ENCODE measurements at places on chromosomes 7 and 10.

DNA sequence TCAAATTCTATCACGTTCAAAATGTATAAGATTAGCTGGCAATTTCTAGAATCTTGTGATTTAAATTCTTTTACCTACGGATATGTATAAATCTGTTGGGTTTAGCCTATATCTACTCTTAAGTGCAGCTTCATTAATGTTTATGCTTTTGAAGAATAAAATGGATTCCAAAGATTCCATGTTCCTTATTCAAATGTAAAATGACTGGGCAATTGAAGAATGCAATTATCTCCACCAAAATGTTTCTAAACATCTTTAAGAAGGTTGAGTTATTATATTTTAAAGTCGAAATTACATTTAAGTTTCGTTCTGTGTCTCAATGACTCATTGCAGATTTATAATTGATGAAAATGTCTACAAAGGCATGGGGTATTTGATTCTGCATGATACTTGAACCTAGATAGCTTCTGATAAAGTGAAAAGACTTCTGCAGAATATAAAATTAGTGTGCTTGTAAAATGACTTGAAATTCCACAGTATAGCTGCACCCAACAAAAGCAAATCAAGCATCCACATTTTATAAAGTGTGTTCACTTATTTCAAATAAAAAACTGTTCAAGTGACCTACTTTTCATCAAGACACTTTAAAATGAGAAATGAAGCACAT, 697.0 kb upstream of the PCDH15 start:
- DNase-seq = no peak

- no peak for DNase-seq
These were observed 1.3 kb upstream of the TAS2R38 start for GRCh38 chr7:141974831-141975230.

DNA sequence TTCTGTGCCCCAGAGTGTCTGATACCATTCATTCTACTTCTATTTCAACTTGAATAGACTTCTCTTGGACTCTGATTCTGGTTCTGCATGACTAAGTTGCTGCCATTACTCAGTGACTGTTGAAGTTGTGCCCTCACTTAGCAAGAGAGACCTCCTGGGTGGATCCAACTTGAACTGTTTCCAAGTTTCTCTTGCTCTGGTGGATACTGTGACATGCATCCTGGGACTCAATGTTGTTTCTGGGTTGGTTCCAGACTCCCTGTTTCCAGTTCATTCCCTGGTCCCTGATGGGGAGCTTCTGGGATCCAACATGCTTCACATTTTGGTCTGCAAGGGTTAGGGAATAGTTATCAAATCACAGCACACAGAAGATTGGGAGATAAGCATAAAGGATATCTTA, 26.2 kb upstream of the PRPF18 start:
- no peak for DNase-seq

GRCh38 chr7:14583518-14583917, 319.0 kb downstream of the DGKB start:
- no peak for DNase-seq

- DNase-seq = no peak
These were observed 58.7 kb upstream of the PRPS1L1 start for GRCh38 chr7:18086165-18087025.

- DNase-seq = no peak
These were observed 166.2 kb downstream of the FAM107B start for GRCh38 chr10:14608381-14609001.
